Stimulated activated CD4-positive, alpha-beta T cell treated with anti-CD3 and anti-CD28 coated beads, Interleukin-1b, Interleukin-23, amount 100 ng/mL, for 1 hour (primary cell): ENCODE measurements at places on chromosomes 12 and 14.

DNA sequence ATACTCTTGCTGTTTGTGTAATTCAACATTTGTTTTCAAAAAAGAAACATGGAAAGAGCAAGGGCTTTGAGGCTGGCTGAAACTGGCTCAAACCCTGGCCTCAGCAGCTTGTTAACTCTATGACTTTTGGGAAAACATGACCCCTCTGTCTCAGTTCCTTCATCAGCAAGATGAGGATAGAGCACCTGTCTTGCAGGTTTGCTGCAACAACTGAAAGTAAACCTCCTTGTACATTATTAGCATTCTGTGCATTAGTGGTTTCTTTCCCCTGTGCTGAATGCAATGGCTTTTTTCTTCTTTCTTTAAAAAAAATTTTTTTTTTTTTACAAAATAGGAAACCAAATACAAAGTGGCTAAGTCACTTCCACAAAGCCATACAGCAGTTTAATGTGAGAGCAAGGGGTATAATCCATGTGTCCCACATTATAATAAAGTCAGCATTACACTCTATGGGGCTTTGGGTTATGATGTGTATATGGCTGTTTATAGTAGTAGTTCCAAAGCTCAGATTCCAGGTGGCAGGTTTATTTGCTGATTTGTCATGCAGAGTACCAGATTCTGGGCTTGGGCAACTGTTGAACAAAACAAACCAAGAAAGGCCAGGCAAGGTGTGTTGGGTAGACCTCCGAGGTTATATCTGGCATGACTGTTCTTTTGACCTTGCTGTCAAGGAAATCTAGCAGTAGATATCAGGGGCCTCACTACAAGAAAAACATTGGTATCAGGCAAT, 194.5 kb upstream of the CNOT2 start:
- DNase-seq, result no peak

- no peak for DNase-seq
Measured at GRCh38 chr14:65790172-65790815, 377.8 kb downstream of the FUT8 start.

GRCh38 chr12:98612696-98613334, 19.3 kb downstream of the SLC25A3 start:
- DNase-seq, result no peak

DNA sequence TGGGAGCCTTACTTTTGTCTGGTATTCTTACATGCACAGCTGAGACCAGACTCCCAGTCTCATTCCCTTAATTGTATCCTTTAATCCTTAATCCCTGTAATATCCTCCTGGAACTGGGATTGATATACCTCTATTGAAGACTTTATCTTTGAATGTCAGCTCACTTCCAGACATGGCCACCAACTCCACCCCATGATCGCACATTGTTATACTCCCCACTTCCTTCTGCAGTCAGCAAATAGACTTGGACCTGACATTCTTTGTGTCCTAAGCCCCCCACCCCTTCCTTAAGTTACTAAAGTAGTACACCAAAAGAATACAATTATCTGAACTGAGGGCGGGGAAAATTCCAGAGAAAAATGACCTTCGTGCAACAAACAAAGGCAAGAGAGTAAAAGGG, 8.6 kb upstream of the OSBPL8 start:
- no peak for DNase-seq

DNA sequence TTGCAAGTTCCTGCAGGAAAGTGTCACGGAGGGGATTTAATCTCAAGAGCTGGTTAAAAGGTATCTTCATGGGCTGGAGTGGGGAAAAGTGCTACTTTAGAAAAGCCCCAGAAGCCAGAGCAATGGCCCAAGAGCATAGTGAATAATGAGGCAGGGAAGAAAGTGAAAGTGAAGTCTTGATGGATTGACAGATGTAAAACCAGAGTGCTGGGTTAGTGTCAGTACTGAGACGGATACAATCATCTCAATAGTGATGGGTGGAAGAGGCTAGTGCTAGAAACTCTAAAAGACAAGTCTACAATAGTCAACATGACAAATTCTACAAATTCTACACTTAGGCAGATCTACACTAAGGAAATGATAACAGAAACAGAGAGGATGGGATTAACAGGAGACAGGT, 68.1 kb downstream of the CIT start:
- DNase-seq, result no peak

GRCh38 chr14:25861406-25861805, 736.4 kb downstream of the NOVA1 start:
- no peak for DNase-seq
